ENCODE measurements at places on chromosomes 13 and 19.

- no peak for DNase-seq
These were observed 983.4 kb downstream of the EFNB2 start for GRCh38 chr13:105552078-105552477.

DNA sequence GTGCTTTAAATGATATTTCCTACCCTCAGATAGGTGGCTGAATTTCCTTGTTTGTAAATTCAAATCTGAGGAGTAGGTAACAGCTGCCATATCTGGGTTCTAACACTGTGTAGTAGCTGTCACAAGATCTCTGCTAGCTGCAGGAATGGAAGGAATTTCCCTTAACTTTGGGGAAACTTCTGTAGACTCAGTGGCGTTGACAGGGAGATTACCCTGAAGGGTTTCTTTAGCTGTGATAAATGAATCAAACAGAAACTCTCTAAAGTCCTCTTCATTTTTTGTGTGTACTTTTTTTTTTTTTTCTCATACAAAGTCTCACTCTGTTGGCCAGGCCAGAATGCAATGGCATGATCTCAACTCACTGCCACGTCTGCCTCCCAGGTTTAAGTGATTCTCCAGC, 5.3 kb upstream of the EPSTI1 start:
- DNase-seq = no peak

- no peak for DNase-seq
These were observed 3.7 kb downstream of the ZSCAN22 start for GRCh38 chr19:58330458-58330857.

GRCh38 chr19:2340496-2341243, 12.2 kb downstream of the SPPL2B start:
- DNase-seq = no peak

DNA sequence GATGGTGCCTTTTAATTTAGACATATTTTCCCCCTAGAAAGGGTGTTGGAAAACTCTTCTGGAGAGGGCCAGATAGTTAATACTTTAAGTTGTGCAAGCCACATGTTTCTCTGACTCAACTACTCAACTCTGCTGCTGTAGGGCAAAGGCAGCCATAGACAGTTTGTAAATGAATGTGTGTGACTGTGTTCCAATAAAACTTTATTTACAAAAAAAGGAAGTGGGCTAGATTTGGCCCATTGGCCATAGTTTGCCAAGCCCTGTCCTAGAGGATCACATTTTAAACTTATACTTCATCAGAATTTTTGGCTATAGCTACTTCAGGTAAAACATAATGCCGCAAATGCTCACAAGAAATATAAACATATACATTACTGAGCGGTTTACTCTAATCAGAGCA, 306.3 kb upstream of the MAB21L1 start:
- DNase-seq = no peak

GRCh38 chr19:6720369-6721137, at the start of gene C3:
Gene C3 (minus strand): TSS chr19:6720650. CDS start chr19:6720589, 61 bp downstream.
- no peak for DNase-seq

DNA sequence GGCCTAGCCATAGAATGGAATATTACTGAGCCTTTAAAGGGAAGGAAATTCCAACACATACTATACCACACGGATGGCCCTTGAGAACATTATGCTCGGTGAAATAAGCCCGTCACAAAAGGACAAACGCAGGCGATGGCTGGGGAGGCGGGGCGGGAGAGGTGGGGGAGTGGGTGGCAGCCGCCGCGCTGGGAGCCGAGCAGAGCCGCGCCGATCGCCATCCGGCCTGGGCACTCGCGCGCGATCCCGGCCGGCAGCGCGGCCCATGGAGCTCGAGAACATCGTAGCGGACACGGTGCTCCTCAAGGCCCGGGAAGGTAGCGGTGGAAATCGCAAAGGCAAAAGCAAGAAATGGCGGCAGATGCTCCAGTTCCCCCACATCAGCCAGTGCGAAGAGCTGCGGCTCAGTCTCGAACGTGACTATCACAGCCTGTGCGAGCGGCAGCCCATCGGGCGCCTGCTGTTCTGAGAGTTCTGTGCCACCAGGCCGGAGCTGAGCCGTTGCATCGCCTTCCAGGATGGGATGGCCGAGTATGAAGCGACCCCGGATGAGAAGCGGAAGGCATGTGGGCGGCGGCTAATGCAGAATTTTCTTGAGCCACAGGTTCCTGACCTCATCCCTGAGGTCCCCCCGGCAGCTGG, 140.1 kb downstream of the ZDHHC20 start:
- DNase-seq = no peak

DNA sequence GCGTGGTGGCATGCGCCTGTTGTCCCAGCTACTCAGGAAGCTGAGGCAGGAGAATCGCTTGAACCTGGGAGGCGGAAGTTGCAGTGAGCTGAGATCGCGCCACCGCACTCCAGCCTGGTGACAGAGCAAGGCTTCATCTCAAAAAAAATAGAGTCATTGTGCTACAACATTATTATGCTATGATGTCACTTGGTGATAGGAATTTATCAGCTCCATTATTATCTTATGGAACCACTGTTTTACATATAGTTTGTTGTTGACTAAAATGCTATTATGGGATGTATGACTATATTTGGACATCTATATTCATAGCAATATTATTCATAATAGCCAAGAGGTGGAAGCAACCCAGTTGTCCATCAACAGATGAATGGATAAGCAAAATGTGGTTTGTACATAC, 26.4 kb upstream of the SLC7A1 start:
- no peak for DNase-seq

- no peak for DNase-seq
These were observed 344.3 kb upstream of the SGCG start for GRCh38 chr13:22836475-22836874.

GRCh38 chr13:75021151-75021550, 460.8 kb downstream of the TBC1D4 start:
- DNase-seq = no peak

DNA sequence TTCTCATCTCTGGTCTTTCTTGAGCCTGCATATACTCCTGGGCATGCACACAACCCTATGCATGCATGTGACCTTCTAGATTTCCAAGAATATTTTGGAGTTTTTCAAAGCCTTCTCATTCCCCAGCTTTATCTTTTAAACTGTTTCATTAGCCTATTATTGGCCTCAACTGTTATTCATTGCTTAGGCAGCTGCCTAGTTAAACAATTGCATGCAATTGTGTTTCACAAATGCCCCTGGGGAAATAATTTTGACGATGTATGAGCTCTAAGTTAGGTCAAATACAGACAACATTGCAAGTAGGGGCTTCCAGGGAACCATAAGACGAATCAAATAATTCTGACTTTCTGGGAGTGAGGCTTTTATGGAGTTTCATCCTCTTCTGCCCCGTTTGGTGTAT, 2.3 kb upstream of the UPK1A start:
- no peak for DNase-seq

GRCh38 chr13:65830411-65831205, 1399.5 kb downstream of the PCDH9 start:
- DNase-seq = no peak

DNA sequence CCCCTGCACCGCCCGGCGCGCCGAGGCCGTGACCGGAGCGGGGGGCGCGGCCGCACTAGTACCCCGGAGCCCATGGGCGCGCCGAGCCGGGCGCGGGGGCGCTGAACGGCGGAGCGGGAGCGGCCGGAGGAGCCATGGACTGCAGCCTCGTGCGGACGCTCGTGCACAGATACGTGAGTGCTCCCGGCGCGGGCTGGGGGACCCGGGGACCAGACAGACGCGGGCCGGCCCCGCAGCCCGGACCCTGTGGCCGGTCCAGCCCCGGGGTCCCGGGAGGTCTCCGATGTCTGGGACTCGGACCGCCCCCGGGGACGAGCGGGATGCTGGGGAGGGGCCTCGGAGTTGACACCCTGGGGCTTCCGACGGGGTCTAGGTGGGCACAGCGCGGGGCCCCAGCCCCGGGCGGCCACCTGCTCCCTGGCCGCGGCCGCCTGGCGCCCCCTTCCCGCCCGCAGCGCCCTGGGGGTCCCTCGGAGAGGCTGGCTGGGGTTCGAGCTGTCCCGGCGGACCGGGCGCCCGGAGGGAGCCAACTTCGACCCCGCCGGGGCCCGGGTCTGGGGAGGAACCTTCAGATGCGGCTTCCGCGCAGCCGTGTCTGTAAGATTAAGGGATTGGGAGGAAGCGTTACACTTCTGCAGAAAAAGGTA, 568 bp downstream of the ATP11A start:
- DNase-seq = no peak

GRCh38 chr13:113497217-113497616, 6.7 kb upstream of the DCUN1D2 start:
- no peak for DNase-seq

GRCh38 chr19:4402171-4403004, at the start of gene CHAF1A:
Gene CHAF1A (plus strand): TSS chr19:4402640. CDS start chr19:4402763, 123 bp downstream.
- DNase-seq = peak; percentile 98

- DNase-seq = peak; percentile 50
These were observed 394.3 kb downstream of the FOXO1 start for GRCh38 chr13:40271931-40272775.

- DNase-seq = no peak
These were observed 518.2 kb upstream of the HTR2A start for GRCh38 chr13:47415048-47415447.

- DNase-seq = no peak
These were observed 4.0 kb downstream of the ZNF565 start for GRCh38 chr19:36210497-36210896.

- DNase-seq = no peak
These were observed 4.6 kb downstream of the PROZ start for GRCh38 chr13:113162783-113163685.

DNA sequence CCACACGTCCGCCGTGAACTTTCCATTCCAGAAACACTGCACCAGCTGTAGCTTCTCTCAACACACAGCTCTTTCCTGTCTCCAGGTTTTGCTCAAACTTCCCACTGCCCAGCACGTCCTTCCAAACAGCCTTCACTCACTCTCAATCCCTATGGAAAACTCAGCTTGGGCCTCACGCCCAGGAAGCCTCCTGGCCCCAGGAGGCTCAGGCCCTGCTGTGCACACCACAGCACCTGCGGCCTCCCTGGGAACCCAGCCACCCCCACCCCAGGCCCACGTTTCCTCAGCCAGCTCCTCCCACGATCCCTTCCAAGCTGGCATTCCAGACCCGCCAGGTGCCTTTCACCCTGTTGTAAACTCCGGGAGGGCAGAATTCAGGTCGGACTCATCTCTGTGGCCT, 35.2 kb downstream of the C13orf46 start:
- no peak for DNase-seq
